Karpas-422 (cell line): ENCODE measurements at places on chromosomes 6 and 20. TPM values are rescaled to one million over a fixed set of nuclear protein-coding genes. Genes with fewer than 3 reads are reported as not detected.

DNA sequence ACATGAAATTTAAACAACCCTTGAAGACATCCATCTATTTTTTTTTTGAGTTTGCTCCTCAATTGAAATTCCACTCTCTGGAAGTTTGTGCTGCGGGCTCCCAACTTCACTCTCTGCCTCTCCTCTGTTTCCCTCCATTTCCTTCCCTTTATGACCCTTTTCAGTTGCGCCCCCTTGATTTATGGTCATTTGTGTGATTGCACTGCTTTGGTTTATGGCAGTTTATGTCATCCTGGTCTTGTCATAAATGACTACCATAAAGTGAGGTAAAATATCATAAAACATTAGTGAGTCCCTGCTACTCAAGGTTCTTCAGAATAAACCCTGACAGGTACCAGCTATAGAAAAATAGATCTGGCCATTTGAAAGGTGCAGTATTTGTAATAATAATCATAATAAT is 348.3 kb upstream of the ZFP64 start:
- peak; percentile 44 for DNase-seq

DNA sequence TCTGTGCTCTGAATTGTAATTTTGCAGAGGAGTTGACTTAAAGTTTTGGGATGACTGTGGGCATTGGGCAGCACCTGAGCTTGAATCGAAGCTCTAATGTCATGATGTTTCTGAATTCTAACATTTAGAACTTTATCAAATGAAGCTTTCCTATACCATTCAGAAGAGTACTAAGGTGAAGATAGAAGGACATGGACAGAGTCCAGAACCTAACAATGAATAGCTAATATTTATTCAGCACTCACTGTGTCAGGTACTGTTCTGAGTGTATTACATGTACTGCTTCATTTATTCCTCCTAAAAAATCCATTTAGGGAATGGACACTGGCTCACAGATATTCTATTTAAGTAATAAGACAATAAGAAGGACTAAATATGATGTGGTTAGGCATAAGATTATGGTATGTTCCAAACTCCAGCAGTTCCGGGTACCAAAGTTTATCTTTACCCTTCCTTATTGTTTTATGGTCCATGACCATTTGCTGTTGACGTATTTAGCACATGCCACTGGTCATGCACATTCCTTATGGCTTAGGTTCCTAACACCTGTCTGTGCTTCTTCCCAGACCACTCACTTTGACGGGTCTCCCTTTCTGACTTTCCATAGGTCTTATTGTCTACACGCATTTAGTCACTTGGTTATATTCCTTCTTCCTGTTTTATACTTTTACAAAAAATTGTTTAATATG is 20.3 kb downstream of the BCKDHB start:
- no peak for DNase-seq

DNA sequence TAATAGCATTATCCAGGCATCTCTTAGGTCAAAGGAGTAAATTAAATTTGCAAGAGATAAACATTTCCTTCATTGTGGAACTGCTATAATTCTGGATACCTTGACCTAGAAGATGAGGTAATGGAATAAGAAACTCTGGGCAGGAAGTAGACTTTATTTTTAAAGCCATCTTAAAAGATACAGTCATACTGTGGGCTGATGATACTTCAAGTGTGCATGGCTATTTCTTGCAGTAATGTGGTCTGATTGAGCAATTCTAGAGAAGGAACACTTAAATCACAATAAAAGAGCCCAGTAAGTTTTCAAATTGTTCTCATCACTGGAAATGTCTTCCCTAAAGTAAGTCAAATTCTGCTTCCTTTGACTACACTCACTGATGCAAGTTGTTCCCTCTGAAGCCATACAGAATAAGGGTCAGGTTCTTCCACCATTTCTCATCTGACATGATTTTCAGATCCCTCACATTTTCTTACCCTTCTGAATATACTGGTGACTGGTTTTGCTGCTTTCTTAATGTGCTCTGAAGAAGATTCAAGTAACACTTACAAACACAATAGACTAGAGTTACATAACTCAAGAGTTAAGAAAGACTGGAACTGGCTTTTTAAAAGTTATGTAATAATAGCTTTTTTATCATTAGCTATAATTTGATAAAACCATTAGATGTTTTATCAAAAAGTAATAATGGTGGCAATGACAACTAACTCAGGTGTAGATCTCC is 62.6 kb upstream of the TMEM244 start:
- DNase-seq, result no peak

- DNase-seq, result no peak
These were observed 304.1 kb downstream of the LAMA2 start for GRCh38 chr6:129186988-129187387.

- peak; percentile 83 for DNase-seq
These were observed 43.0 kb upstream of the TMEM200A start for GRCh38 chr6:130322673-130323268.

Gene TXLNB
- total RNA-seq, result 14.6 and 16.3 TPM in 2 replicates

Gene UBE2V1
- 76.7 and 95.6 TPM in 2 replicates for total RNA-seq

DNA sequence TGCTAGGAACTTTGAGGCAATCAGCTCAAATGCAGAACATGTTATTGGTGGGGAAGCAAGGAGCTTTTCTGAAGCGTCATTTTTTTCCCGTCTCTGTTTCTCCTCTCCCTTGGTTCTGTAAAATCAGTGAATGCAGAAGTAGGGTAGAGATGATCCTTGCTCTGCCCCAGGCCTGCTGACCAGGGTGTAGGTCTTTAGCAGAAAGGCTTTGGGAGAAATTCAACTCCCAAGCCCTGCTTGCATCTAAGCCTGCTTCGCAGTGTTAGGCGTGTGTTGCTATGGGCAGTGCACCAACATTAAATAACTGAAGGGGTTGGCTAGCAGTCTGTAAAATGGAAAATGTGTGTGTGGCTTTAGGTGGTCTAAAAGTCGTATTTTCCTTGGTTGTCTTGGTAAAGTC is 45.9 kb downstream of the SASH1 start:
- DNase-seq, result no peak

- DNase-seq, result no peak
These were observed 15.3 kb upstream of the SLC9A8 start for GRCh38 chr20:49797344-49797615.

GRCh38 chr6:351867-352289 is 39.7 kb upstream of the IRF4 start:
- DNase-seq, result no peak

Gene SOX18
- not detected in 2 replicates for total RNA-seq

- DNase-seq, result no peak
These were observed 13.3 kb upstream of the KCNK15 start for GRCh38 chr20:44732327-44732726.

DNA sequence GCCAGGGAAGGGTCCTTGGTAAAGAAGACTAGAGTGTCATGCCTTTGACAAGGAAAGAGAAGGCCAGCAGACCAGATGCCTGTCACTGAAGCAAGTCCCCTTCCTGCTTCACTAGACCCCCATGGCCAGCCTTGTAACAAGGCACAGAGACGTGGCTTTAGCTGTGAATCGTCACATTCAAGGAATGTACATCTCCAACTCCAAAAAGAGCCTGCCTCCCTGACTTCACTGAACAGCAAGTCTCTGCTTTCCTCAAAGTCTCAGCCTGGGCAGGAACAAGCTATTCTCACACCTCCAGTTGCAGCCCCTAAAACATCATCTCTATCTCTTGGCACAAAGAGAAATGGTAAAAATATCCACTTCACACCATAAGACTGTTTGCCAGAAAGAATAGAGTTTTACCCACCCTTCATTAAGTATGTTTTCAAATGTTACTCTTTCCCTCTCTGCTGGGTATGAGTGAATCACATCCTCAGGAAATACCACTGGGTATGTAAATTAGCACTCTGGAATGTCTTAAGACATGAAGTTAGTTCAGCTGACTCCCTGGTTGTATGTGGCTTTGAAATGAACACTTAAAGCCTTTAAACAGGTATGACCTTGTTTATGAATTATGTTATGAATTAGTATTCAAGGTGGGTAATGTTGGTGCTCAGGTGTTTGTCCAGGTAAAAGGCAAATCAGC is 46.4 kb upstream of the NT5E start:
- no peak for DNase-seq

DNA sequence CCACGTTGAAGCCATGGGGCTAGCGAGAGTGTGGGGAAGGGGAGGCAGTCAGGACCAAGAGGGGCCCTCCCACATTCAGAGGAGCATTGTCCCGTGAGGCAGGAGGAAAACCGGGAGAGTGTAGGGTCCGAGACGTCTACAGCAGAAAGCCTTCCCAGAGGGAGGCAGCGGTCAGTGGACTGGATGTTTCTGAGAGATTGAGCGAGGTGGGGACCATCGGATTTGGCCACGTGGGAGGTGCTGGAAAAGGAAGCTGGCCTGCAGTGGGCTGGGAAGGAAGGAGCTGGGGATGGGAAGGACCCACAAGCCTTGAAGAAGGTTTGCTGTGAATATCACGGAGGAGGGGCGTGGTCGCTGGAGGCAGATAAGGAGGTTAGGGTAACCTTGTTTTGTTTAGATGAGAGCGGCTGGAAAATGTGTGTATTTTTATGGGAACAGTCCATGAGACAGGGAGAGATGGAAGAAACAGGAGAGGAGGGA is 119.0 kb upstream of the RNF24 start:
- no peak for DNase-seq

Gene RBM24
- total RNA-seq, result not detected in 2 replicates

DNA sequence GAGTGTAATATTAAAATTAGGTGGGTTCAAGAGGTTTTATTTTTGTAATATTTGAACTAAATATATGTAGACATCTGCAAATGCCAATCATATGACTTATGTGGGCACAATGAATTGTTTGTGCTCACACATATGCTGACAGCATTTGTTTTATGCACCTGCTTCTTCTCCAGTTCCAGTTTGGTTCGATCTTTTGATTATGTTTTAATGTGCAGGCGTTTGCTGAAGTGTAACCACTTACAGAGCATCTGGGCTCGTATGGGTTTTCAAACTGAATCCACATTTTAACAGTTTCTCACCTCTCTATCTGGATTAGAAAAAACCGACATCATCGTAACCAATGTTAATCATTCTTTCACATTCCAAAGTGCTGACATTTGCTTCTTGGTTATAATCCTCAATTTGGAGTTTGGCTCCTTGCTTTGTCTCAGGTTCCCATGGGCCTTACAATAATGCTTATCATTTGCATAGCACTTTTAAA is 129.1 kb upstream of the SPACA1 start:
- peak; percentile 71 for DNase-seq

- no peak for DNase-seq
These were observed 499.9 kb downstream of the UTRN start for GRCh38 chr6:144785056-144785455.

- no peak for DNase-seq
These were observed 52.9 kb upstream of the MLN start for GRCh38 chr6:33856655-33857054.

GRCh38 chr6:111107589-111107988 is 20.3 kb downstream of the SLC16A10 start:
- no peak for DNase-seq

DNA sequence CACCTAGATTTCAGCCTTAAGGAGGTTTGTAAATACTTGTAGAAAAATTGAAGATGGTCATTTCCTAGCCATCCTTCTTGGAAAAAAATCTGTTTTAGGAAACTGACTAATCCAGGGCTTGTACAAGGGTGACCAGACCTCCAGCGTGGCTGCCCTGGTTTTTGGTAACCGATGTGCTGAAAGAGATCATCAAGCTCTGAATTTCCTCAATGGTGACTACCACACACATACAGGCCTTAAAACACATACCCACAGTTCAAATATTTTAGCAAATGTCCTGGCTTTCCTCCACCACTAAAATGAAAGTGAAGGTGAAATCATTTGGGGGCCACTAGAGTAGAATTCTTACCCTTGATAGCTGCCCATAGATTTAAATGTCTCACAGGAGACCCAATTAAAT is 215.3 kb upstream of the SUPT3H start:
- DNase-seq, result no peak

DNA sequence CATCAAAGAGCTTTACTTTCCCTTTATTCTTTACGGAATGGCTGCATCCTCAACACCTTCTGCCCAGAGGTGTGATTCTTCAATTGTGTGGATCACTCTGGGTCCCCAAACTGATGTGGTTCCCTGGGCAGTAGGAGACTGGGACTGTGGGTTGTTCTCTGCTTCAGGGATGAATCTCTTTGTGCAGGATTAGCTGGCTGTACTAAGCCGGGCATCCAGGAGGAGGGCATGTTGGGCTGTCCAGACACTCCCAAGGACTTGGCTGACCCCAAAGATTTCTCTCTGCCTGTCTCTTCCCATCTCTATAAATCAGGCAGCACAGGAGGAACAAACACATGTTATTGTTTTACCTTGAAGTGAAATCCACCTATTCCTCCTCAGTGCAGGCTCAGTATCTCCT is 15.3 kb downstream of the FARS2 start:
- no peak for DNase-seq

DNA sequence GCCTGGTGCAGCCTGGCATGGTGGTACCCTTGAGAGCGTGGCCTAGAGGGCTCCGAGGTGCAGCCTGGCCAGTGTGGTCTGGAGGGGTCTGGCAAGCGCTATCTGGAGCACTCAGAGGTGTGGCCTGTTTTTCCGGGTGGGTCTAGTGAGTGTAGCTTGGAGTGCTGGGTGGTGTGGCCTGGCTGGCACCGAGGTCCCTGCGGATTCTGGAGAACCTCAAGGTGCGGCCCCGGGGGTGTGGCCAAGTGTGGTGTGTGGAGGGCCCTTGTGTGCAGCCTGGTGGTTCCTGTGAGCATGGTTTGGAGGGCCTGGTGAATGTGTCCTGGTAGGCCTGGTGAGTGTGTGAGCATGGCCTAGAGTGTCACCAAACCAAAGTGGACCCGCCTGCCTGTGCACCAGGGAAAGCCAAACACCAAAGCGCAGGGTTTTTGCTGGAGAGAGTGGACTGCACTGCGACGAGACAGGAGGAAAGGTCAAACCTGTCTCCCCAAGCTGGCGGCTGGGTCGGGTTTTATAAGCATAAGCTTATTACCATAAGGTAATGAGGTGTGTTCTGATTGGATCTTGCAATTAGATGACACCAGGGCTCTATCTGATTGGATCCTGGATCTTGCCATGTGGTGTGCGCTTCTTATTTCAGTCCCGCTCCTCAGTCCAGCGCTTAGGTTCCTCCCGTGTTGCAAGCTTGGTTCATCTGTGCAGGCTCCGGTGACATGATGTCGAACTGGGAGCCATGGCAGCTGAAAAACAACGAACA is 35.7 kb downstream of the IGF2R start:
- DNase-seq, result no peak

Gene KHDRBS2
- total RNA-seq, result 40.1 and 41.8 TPM in 2 replicates

DNA sequence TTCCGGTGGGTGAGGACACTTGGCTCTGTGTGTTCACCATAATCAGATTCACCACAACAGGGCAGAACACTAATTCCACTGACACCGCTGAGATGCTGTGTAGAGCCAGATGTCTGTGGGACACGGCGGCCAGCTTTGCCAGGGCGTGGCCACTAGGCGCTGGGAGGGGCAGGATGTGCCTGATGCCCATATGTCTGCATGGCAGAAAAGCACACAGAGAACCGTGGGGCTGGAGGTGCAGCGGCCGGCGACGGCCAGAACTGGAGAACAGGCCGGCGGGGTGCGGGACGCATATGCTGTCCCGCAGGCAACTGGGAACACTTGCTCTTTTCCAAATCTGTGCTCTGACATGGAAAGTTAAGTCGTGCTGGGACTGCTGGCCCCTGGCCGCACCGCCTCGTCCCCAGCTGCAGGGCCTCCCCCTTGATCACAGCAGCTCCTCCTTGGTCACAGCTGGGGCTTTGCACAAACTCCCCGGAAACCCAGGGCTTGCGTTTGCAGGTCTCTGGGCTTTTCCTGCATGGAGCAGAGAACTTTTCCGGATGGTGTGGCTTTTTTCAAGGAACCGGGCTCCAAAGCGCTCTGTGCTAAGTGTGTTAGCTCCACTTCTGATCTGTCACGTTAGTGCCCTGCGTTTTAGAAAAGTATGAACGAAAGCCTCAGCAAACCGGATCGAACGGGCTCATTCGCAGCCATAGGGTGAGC is 31.1 kb downstream of the NTSR1 start:
- no peak for DNase-seq

GRCh38 chr6:15242937-15243614 is 2.8 kb upstream of the JARID2 start:
- DNase-seq, result no peak

- no peak for DNase-seq
These were observed 7.2 kb upstream of the ACSS1 start for GRCh38 chr20:25065072-25065624.
